CD8-positive, alpha-beta memory T cell (primary cell): ENCODE measurements at places on chromosomes 6 and 20.

GRCh38 chr20:17189976-17190695, 36.7 kb upstream of the PCSK2 start:
- DNase-seq, result no peak

- DNase-seq, result no peak
Observed at GRCh38 chr6:41199552-41200246, 1.2 kb downstream of the TREML2 start.

- peak; percentile 46 for DNase-seq
Observed at GRCh38 chr6:134437376-134437775, 119.5 kb upstream of the SGK1 start.

GRCh38 chr6:78910591-78911171, 43.3 kb downstream of the IRAK1BP1 start:
- no peak for DNase-seq

- DNase-seq, result no peak
Observed at GRCh38 chr20:33675136-33675959, 1.1 kb upstream of the NECAB3 start.

DNA sequence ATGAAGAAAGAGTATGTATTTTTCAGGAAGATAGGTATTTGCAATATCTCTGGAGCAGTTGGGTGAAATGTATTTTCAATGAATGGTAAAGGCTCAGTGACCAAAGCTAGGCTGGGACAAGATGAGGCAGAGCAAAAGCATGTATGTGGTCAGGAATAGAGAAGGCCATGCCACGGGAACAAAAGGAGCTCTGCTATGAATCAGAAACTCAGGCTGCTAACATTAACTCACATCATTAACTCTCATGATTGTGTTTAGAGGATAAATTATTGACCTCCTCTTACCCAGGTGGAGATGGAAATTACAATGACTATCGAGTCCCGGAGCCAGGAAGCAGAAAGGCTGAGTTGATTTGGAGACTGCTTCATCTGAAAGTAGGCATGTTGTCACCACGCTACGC, 220.2 kb downstream of the FUT9 start:
- DNase-seq, result no peak

DNA sequence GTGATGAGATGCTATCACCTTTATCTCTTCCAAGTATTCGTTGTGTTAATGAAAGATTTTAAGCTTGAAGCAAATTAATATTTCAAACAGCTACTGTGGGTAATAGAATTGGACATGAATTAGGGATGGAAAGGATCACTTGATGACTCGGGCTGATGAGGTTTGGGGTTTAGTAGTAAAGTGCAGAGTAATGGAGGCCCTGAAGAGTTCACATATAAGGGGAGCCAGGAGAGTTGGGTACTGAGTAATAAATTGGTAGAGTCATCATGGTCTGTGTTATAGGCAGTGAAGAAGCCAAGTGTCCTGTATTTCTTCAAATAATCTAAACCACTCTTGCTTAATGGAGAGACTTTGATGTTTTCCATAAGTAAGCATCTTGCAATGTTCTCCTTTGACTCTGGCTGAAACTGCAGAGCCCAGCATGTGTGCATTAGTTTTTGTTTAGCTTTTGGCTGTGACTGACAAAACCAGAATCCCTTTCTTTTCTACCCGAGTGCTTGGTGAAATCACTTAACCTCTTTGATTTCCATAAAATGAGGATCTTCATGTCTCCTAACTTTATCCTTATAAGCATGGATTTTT, 57.6 kb downstream of the L3MBTL3 start:
- DNase-seq, result no peak

DNA sequence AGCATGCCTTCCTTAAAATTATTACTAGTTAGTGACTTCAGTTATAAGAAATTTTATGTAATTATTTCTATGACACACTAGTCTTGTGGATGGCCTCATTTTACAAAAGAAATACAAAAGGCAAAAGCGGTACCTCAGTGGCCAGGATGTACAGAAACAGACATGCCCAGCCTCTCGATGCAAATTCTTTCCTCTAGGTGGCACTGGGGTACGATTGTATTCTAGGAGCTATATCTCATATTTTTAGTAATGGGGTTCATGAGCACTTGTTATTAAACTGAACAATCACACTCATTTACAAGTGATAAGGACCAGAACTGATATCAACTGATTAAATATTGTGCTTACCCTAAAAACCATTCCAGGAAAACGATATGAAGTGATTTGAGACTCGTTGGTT, 59.8 kb downstream of the SOD2 start:
- DNase-seq, result no peak

DNA sequence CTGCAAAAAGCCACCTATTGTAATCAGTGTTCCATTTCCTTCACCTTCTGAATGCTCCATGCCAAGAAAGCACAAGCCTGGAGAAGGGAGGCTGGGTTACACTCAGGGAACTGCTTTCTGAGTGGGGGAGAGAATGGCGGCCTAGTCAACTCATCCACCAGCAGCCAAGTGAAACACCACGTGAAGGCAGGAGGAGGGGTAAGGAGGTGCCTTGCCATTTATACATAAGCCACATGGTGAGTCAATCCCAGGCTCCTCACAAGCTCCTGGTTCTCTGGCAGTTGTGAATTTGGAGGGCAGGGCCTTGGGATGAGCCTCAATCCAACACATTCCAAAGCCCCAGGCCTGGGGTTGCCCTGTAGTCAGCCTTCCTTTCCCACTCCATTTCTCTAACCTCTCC, 149.4 kb downstream of the CD24 start:
- DNase-seq, result no peak

DNA sequence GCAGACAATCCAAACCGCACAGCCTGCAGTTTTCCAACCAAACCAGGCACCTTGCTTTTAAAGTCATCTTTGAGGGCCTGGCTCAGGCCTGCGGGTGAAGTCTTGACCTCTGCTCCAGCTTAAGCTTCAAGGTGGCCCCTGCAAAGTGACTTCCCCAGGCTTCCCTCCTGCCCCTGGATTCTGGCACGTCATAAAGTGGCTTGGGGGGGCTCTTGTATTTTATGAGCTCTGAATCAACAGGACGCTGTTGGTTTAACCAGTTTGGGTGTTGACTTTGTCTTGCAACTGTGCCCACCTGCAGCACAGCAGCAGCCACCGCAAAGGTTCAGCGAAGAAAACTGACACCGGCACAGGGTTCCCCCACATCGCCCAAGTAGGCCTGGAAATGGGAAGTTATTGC, 81.2 kb downstream of the NFATC2 start:
- DNase-seq, result no peak

DNA sequence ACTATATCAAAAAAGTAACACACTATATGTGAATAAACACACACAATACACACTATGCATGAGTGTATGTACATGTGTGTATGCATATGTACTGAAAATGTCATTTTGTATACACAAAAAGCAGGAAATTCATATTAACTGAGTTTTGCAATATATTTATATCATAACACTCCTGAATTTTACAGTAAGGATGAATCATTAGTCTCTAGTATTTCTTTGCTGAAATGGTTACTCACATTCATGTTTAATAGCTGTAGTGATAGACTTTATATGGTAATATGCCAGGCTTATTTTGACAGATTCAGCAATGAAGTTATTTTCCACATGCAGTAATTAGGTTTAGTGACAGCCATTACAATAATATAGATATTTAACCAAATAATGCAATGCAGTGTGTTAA, 1216.2 kb upstream of the CITED2 start:
- no peak for DNase-seq

- DNase-seq, result no peak
Observed at GRCh38 chr6:110287462-110288341, 70.4 kb downstream of the METTL24 start.

- DNase-seq, result no peak
Observed at GRCh38 chr6:71967436-71967835, 81.1 kb downstream of the RIMS1 start.

- no peak for DNase-seq
Observed at GRCh38 chr20:40230486-40230885, 458.6 kb downstream of the MAFB start.

DNA sequence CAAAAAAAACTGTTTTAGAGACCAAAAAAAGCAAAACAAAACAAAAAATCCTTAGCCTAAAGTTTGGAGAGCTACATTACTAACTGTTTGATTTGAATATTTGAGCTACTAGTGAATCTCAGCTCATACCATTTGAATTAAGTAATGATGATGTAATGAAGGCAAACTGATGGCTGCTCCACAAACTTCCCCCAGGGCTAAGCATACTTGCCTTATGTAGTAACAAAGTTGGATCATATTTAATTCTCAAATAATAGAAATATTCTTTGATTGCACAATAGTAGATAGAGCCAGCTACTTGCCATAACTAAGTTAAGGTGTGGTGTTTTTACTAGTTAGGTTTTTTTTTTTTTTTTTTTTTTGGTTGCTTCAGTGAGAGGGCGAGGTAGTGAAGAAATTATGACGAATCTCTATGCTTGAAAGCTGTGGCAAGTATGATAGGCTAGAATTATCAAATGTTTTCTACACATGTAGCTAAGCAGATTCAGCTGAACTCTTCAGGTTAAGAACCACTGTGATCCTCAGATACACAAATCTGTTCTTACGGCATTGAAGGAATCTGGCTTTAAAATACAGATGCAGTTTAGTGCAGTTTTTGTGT, 2.9 kb downstream of the RAB32 start:
- no peak for DNase-seq

- DNase-seq, result no peak
Observed at GRCh38 chr20:12750221-12750620, 258.6 kb upstream of the SPTLC3 start.

- DNase-seq, result no peak
Observed at GRCh38 chr6:29465279-29465678, 8.3 kb downstream of the OR2H1 start.

DNA sequence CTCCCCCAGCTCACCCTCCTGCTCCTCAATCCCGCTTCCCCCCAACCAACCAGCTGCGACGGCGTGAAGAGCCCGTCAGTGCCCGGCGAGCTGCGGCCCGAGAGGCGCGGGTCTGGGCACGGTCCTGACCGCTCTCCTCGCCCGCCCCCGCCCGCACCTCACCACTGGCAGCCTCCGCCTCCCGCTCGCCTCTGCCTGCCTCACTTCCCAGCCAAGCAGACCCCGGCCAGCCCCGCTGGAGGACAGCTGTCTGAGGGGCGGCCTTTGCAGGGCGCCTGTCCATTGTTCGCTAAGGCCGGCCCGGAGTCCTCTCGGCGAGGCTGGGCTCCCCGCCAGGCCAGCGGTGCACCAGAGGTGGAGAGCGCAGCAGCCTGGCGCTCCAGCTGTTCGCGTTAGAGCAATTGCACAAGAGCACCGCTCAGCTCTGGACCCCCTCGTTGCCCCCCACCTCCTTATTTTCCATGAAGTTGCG, 1.3 kb downstream of the SOBP start:
- no peak for DNase-seq

GRCh38 chr6:30707281-30707850, 9.7 kb downstream of the MDC1 start:
- no peak for DNase-seq

DNA sequence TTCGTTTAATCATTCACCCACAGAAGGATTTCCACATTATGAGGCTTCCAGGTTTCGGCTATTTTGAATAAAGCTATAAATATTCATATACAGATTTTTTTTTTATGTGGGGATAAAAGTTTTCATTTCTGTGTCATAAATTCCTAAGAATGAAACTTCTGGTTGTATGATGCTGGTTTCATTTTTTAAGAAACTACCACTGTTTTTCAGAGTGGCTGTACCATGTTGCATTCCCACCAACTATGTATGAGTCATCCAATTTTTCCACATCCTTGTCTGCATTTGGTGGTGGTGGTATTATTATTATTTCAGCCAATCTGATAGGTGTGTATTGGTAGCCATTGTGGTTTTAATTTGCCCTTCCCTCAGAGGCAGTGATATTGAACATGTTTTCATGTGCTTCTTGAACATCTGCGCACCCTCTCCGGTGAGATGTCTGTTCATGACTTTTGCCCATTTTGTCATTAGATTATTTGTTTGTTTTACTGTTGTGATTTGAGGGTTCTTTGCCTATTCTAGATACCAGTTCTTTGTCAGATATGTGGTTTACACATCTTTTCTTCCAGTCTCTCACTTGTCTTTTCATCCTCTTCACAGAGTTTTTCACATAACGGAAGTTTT, 75.5 kb downstream of the DOK5 start:
- no peak for DNase-seq

GRCh38 chr6:112691289-112691688, 344.2 kb downstream of the RFPL4B start:
- no peak for DNase-seq

GRCh38 chr6:155303361-155303870, 10.9 kb downstream of the TFB1M start:
- no peak for DNase-seq
